NCI-H526 treated with DMSO at 0.1 percent for 48 hours (cell line): ENCODE measurements at places on chromosomes 13 and 19.
A peak's percentile ranks its signal among the peaks of the same experiment; 100 is the strongest.

GRCh38 chr19:43555185-43555770 is 20.0 kb downstream of the XRCC1 start:
- DNase-seq = peak; percentile 3

DNA sequence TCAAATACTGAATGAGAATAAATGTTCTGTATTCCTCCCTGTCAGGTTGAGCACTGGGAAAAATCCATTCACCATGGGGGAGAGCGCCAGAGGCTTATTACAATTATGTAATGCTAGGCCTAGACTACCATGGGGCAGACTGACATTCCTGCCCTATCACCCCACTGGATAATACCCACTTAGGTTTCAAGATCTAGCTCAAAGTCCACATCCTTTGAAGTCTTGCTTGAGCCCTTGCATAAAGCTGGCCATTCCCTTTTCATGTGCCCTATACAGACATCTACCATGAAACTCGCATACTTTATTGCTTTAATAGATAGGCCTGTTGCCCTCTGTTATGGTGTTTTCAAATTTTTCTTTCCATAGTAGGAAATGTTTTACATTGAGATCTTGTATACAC is 149.3 kb downstream of the RGCC start:
- DNase-seq = no peak

- no peak for DNase-seq
Observed at GRCh38 chr19:20470345-20471135, 95.0 kb downstream of the ZNF737 start.

DNA sequence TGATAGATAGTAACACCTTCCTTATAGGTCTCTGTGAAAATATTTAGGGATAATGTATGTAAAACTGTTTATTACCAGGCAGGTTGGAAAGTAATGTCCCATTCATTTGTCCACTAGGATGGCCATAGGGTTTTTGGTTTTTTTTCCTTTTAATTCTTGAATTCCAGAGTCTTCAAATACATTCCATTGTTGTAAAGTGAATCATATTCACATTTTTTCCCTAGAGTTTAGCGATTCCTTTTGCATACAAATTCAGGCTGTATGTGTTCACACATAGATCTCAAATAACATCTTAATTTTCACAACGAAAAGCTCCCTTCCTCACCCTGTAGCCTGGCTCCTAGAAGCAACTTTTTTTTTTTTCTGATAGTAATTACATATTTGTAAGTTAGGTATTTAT is 1.8 kb upstream of the ZNF557 start:
- DNase-seq = no peak

GRCh38 chr19:11159598-11160439 is 4.2 kb upstream of the SPC24 start:
- DNase-seq = no peak

GRCh38 chr13:28819735-28820098 is 422 bp upstream of the MTUS2 start:
- DNase-seq = peak; percentile 63

DNA sequence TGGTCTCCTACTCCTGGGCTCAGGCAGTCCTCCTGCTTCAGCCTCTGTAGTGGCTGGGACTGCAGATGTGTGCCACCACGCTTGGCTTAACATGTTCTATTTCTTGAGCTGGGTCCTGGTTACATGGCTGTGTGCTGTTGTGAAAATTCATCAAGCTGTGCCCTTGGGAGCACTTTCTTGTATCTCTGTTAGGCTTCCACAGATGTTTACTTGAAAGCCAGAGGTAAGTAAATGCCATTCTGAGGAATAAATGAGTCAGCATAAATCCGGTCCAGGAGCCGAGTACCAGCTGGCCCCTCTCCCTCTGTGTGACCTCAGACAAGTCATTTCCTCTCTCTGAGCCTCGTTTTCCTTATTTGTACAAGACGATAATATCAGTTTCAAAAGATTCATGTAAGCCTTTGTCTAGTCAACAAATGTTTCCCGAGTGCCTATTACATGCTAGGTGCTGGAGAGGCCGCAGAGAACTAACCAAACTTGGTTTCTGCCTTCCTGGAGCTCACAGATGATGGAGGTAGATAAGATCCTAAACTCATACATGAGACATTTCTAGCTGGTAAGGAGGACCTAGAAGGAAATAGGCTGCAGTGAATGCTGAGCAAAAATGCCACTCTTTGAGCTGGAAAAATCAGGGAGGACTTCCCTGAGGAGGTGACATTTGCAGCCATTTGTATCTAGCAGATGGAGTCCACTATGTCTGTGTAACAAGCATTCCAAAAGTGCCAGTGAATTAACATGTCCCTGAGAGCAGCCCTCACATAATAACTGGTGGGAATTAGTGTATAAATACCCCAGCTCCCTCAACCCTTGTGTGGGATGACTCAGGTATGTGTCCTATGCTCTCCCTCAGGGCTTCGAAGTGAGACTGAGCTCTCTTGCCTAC is 2.7 kb upstream of the RASAL3 start:
- DNase-seq = no peak
